ENCODE measurements at places on chromosomes 4 and X. TPM values are rescaled to one million over a fixed set of nuclear protein-coding genes. Genes with fewer than 3 reads are reported as not detected.

DNA sequence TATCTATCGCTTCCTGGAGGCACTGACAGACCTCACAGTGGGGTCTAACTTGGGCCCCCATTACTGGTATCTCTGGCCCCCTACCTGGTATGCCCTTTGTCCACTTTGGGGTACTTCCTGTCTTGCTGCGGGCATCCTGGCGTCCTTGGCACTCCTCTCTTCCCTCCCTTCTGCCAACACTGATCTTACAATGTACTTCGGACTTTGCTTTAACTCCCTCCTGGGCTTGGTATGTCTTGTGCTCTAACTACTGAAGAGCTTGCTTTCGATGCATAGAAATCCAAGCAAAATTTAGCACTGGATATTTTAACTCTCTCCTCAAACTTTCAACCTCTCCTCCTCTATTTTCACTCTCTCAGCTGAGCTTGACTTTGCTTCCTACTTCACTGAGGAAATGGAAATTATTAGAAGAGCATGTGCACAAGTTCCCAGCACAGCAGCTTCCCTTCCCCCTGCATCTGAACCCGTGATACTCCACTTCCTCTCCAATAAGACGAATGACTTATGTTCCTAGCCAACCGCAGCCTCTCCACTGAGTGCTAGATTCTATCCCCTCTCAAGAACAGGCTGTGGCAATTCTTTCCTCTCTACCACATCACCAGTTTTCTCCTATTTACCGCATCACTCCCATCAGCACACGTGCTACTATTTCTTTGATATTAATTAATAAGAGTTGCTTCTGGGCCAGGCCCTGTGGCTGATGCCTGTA, 52.9 kb downstream of the SUPT20HL2 start:
- DNase-seq = no peak

DNA sequence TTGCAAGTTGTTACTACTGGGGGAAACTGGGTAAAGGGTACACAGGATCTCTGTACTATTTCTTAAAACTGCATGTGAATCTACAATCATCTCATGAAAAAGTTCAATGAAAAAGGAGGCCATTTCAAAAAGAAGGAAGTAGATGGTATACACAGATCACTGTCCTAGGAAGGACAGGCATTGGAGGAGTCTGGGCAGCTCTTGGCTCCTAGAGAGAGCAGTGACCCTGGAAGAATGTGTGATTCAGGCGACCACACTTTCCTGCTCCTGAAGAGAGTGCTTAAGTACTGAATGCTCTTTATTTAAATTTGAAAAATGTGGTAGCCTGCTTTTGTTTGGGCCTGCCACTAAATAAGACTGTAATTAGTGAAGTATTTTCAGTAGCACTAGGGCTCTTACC, 318.1 kb upstream of the CASK start:
- DNase-seq = no peak

GRCh38 chrX:150038986-150039599, 100.8 kb upstream of the EOLA2 start:
- no peak for DNase-seq

GRCh38 chrX:69290292-69290691, 125.0 kb upstream of the PJA1 start:
- no peak for DNase-seq

GRCh38 chr4:3465698-3466671, 2.9 kb downstream of the DOK7 start:
- no peak for DNase-seq

DNA sequence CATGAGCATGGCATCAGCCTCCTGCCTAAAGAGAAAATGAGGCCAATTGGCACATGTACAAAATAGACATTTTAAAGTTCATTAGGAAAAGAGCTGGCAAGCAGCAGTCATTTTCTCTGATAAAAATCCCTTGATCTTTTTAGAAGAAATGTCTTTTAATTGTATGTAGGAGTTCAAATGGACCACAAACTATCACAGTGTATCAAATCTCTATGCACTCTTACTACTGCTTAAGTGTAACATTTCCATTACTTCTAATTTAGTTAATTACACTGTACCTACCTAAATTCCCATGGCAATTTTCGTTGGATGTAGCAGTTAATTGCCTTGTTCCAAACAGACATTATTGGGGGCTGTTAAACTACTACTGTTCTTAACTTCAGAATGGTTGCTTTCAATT, 233.7 kb upstream of the TECRL start:
- no peak for DNase-seq

DNA sequence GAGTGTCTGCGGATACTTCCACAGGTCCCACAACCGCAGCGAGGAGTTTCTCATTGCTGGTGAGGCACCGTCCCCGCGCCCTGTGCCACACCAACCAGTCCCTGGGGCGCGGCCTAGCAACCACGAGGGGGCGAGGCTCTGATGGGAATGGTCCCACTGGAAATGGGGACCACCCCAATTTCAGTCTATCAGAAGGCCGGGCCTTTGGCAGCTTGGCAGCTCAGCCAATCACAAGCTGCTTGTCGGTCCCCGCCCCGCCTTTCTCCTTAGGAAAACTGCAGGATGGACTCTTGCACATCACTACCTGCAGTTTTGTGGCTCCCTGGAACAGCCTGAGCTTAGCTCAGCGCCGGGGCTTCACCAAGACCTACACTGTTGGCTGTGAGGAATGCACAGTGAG, 3.0 kb downstream of the TIMP1 start:
- no peak for DNase-seq

GRCh38 chr4:99848591-99849001, 32.0 kb downstream of the DAPP1 start:
- DNase-seq = no peak

DNA sequence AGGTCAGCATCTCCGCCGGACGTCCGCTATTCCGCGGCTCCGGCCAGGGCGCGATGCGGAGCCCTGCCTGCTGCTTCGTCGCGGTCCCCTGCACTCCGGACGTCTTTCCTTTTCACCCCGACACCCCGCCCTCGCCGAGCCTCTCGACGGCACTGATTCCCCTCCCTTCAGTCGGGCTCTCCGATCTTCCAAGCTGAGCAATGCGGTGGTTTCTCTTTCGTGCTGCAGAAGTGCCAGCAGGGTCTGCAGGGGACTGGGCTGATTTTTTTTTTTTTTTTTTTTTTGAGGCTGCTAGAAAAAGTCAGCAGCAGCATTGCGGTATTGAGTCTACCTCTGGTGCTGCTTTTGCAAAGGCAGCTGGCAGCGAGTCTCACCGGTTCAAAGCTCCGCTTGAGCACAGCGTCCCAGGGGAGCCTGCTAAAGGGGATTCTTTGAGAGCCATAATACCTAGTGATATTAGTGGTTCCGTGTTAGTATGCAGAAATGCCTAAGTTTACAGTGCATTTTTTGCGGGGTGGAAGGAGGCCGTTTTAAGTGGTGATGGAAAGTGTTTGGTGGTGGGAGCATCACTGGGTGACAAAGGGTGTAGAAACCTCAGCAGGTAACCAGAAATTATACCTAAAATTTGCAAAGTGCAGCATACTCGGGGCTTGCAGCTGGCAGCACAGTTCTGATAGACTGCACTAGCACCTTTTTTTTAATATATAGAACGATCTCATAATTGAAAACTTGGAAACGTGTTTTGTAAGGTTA, 969 bp downstream of the STIM2 start:
- peak; percentile 45 for DNase-seq

The EIF4E gene
- total RNA-seq = 185 TPM

The HEPH gene
- 5.1 TPM for total RNA-seq

The SPANXD gene
- not detected for total RNA-seq

The TMEM35A gene
- total RNA-seq = 66.4 TPM

The PF4V1 gene
- 2.5 TPM for total RNA-seq

The PAGE4 gene
- not detected for total RNA-seq

The SULT1E1 gene
- 8.4 TPM for total RNA-seq

The RBM46 gene
- 0.31 TPM for total RNA-seq

The FABP2 gene
- total RNA-seq = not detected
